Common myeloid progenitor, CD34-positive (primary cell): ENCODE measurements at places on chromosomes 3 and 15.
A peak's percentile ranks its signal among the peaks of the same experiment; 100 is the strongest.

- no peak for DNase-seq
Measured at GRCh38 chr3:37053753-37054152, 60.4 kb downstream of the MLH1 start.

DNA sequence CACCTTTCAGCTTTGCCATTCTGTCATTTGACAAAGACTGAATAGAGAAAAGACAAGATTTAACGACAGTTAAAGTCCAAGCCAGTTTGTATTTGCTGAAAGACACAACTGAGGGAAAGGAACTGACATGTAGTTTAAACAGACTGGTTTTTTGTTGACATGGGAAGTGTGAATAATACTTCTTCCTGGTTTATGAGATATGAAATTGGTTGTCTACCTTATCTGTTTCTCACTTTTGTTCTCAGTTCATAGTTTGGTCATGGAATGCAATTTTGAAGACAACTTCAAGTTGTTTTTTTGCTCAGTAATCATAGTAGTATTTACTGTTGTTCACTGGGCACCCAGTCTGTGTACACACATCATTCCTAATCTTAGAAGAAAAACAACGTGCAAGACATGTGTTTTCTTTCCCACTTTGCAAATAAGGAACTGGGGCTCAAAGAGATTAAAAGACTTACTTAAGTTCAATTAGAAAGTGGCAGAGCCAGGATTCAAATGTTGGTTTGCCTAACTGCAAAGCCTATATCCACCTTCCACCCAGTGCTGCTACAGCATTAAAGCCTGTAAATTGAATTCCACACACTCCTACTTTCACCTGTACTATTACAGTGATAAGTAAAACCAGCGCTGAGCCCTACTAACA, 103.5 kb downstream of the LPP start:
- DNase-seq: no peak

GRCh38 chr3:99439892-99440291, 198.5 kb upstream of the COL8A1 start:
- no peak for DNase-seq

GRCh38 chr3:185815391-185816282, 9.2 kb downstream of the IGF2BP2 start:
- DNase-seq: peak; percentile 28

DNA sequence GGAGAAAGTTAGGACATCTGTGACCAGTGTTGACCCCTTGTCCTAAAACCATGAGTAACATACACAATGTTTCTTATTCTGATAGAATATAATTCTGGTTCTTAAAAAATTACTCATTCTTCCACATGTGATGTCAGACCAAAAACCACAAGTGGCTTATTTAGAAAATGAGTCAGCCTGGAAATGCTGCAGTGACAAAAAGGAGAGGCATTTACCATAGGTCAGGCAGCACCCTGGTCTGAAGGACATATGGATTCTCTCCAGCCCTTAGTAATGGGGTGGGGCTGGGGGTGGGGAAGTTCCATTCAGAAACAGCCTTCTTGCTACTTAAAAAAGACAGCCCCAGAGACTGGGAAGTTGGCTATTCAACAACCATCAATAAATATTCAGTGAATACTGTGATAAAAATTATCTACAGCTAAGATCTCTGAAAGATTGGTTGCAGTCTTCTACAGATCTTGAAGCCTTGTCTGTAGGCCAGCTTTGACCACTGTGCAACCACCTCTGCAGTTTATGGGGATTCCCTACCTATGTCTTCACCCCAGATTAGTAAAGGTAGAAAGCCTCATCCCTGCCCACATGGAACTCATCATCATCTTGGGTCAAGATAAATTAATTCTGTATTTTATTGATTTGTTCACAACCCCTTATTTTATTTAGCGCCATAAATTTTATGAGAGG, 34.9 kb upstream of the TIMP4 start:
- DNase-seq: peak; percentile 65

DNA sequence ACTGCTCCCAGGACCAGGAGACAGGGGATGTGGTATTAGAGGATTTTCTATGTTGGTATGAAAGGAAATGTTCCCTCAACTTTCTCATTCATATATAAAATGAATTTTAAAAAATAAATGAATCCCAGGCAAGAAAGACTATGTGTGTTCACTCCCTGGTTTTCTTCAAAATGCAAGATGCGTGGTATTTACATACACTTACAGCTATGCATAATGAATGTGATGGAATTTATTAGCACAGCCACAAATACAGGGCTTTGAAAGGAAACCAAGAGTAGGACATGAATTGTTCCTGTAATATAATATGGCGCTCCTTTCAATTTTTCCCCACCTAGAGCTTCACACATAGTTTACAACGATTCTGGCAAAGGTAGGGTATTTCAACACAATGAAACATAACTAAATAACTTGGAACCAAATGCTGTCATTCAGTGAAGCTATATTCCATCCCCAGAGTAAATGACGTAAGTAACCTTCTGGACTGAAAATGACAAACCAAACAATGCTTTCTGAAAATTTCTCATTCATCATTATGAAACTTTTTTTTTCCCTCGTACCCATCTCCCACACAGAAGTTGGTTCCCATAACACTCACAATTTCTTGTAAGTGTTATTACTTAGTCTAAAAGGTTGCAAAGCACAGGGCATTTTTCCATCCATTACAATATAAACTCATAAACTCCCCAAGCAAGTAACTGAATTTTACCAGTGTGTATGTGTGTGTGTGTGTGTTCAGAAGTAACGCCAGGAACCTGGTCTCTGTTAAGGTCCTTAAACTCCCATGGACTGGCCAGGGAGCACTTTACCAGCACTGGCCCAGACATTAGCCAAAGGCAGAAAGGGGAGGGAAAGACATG, 41.8 kb downstream of the CBLB start:
- DNase-seq: no peak

- no peak for DNase-seq
Measured at GRCh38 chr3:32453346-32453745, 49.3 kb downstream of the CMTM6 start.

GRCh38 chr3:44555723-44556122, 730 bp downstream of the ZKSCAN7 start:
- DNase-seq: no peak

GRCh38 chr3:33612607-33613006, 105.4 kb downstream of the CLASP2 start:
- no peak for DNase-seq

DNA sequence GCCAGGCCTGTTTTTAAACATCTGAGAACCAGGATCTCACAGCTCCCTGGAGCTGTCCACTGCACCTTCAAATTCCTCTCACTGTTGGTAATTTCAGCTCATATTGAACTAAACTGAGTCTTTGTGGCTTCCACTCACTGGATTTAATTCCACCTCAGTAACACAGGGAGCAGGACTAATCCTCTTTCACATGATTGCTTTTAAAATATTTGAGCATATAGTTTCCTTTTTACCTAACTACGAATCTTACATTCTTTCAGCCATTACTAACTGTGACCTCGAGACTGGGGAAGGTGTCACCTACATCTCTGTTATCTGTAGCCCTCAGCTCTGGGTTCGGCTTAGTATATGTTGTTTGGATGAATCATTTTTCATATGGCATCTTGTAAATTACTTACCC, 194.3 kb upstream of the C2CD4B start:
- DNase-seq: no peak

GRCh38 chr3:82100378-82100777, 338.9 kb upstream of the GBE1 start:
- no peak for DNase-seq

DNA sequence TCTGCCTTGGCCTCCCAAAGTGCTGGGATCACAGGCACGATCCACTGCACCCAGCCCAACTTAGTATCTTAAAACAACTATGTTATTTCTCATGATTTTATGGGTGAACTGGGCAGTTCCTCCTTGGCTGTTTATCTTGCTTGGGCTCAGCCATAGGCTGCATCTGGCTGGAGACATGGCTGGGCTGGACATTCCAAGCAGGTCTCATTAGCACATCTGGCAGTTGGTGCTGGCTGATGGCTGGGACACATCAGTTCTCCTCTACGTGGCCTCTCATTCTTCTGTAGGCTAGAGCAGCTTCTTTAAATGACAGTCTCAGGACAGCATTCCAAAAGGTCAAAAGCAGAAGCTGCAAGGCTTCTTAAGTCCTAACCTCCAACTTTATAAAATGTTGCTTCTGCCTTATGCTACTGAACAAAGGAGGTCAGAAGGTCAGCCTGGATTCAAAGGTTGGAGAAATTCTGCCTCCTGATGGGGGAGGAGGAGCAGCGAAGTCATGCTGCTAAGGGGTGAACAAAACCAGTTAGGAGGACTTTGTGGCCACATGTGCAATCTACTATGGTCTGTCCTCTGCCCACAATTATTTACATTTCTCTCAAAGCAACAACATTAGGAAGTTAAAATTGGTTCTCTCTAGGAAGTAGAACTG, 144.0 kb downstream of the AQP9 start:
- DNase-seq: no peak

- DNase-seq: peak; percentile 55
Measured at GRCh38 chr15:92907896-92908712, 8.0 kb downstream of the CHD2 start.

DNA sequence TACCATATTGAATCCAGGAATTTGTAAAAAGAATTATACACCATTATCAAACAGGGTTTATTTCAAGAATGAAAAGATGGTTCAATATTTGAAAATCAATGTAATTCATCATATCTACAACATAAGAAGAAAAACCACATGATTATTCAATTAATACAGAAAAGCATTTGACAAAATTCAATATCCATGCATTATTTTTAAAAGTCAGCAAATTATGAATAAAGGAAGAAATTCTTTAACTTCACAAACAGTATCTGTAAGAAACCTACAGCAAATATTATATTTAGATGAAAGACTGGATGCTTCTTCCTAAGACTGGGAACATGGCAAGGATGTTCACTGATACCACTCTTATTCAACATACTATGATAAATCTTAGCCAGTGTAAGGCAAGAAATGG, 41.3 kb upstream of the TCAIM start:
- DNase-seq: no peak

- no peak for DNase-seq
Measured at GRCh38 chr3:124221422-124221821, 229.5 kb upstream of the ROPN1 start.

- no peak for DNase-seq
Measured at GRCh38 chr3:188662214-188662613, 508.3 kb downstream of the LPP start.

GRCh38 chr15:45179221-45179985, 8.4 kb downstream of the SHF start:
- DNase-seq: no peak

DNA sequence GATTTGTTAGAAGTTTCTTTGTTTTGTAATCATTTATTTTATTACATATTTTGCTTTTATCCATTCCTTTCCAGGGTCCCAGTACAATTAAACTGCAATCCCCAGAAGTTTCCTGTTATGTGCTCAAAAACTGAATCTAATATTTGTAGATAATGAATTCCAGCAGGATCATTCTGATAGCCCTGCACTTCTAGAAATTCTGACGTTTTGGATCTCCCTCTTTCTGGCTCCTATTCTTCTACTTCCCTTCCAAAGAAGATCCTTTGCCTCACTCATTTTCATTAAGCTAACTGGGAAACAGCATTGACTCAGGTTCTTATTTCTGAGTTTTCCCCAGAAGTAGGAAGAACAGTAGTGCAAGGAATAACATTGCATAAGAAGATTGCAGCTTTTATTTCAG, 9.9 kb downstream of the P3H2 start:
- no peak for DNase-seq

DNA sequence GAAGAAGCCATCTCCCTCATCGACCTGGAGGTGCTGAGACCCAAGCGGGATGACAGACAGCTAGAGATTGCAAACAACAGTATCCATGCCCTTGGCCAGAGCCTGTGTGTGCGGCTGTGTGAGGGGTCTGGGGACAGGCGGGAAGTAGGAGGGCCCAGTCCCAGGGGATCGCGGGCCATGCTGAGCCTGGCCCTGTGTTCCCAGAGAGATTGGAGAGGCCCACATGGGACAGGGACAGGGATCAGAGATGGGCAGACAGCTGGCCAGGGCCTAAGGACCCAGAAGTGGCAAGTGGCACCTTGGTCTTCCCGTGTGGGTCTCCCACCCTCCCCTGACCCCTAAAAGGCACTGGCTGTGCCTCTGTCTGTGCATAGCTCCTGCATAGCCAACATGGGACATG, 10.9 kb upstream of the RHO start:
- DNase-seq: no peak

DNA sequence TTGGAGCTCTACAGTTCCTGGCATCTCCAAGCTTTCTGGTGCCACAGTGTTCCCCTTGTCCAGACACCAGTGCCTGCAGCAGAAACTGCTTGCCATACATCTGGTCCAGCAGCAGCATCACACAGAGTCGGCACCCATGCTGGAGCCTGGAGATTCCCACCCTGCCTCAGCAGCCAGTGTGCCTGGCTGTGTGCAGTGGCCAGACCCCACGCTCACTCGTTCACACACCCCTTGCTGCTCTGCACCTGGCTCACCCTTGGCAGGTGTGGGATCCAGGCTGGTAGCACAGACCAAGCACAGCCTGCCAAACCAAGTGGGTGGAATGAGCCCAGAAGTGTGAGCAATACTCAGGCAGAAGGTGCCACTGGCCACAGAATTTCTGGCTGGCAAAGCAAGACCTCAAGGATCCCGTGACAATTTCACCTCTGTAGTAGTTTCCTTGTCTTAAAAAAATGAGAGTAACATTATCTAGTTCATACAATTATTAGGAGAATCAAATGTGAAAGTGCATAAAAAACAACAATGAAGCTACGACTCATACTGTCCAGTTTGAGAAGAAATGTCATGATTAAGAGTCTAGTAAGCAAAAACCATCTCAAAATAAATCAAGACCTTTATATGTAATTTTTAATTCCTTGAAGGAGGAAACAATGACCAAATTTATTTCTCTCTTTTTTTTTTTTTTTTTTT, 22.9 kb upstream of the ZBED2 start:
- no peak for DNase-seq

DNA sequence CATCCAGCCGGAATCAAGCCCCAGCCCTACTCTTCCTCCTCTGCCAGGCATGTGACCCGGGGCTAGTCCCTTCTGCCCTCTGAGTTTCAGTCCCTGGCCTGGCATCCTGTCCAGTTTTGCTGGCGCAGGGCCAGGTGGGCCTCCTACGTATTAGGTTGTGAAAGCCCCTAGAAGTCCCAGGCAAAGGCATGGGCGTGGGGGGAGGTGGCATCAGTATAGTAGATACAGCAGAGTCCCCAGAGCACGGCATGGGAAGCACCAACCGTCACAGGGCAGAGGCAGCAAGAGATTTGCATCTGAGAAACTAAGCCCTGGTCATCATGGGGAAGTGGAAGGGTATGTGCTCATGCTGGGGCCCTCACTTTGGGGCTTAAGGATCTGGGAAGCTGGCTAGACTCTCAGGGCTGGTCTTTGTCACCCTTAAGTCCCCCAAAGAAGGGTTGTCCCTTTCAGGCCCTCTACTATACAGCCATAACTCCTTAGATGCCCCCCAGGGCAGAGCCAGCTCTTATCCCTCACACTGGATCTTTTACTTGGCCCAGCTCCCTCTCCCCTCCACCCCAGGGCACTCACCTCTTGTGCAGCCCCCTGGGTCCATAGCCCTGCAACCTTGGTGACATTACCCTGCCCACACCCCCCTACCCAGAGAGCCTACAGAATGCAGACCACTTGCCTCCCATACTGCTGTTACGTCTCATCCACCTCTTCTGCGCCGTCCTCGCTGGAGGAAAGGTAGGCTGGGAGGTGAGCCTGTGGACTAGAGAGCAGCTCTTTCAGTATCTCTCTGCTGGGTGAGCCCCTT, 11.3 kb downstream of the NBEAL2 start:
- no peak for DNase-seq
